HT1080 (cell line): ENCODE measurements at places on chromosomes 3 and 15. TPM values are rescaled to one million over a fixed set of nuclear protein-coding genes. Genes with fewer than 3 reads are reported as not detected.
A peak's percentile ranks its signal among the peaks of the same experiment; 100 is the strongest.

DNA sequence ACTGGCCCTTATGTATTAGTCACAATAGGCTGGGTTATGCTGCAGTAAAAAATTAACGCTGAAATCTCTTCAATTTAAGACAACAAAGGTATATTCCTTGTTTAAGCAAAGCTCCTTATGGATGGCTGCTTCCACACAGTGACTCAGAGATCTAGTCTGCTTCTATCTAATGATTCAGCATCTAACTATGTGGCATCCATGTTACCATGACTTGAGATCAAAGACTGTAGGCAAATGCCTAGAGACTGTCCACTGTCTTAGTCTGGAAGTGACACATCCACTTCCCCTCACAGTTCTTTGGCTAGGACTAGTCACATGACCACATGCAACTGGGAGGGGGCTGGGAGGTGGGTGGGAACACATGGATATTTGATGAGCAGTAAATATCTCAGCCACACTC is 61.3 kb upstream of the PSMD6 start:
- DNase-seq: peak; percentile 99

DNA sequence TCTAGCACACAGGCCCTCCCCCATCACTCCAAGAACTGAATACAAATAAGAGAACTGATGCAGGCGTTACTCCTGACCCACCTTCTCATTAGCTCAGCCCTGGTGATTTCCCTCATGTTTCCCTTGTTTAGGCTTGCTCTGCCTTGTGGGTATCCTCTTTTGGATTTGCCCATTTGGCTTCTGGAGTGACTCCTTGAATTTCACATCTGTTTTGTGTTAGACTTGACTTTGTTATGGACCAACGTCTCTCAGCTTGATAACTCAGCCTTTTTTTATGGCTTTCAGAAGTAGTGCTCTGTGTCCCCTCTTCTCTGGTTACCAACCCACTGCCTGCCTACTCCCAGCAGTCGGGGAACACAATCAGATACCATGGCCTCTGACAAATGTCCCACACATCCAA is 11.3 kb upstream of the TMOD3 start:
- no peak for DNase-seq

- no peak for DNase-seq
Observed at GRCh38 chr3:28013864-28014473, 227.4 kb upstream of the CMC1 start.

The SLC30A4 gene
- 0.80 and 1.4 TPM in 2 replicates for total RNA-seq
